ENCODE measurements at places on chromosomes 1 and 21.

- no peak for DNase-seq
These were observed 6.1 kb downstream of the TNFRSF25 start for GRCh38 chr1:6459850-6460265.

DNA sequence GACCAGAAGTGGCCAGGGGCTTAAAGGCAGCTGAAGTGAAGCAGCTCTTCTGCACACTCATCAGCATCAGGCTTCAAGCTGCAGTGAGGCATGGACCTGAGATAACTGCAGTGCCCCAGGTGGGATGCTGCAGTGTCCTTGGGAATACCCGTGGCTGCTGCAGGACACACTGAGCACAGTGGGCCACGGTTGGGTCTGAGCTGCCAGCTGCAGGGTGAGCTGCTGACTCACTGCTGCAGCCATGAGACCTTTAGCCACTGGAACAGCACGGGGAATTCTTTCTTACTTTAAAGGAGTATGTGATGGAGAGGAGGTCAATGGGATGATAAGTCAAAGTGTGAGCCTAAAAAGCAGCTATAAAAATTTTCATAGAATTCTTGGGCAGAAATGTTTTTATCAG, 102.1 kb downstream of the XCL2 start:
- no peak for DNase-seq

DNA sequence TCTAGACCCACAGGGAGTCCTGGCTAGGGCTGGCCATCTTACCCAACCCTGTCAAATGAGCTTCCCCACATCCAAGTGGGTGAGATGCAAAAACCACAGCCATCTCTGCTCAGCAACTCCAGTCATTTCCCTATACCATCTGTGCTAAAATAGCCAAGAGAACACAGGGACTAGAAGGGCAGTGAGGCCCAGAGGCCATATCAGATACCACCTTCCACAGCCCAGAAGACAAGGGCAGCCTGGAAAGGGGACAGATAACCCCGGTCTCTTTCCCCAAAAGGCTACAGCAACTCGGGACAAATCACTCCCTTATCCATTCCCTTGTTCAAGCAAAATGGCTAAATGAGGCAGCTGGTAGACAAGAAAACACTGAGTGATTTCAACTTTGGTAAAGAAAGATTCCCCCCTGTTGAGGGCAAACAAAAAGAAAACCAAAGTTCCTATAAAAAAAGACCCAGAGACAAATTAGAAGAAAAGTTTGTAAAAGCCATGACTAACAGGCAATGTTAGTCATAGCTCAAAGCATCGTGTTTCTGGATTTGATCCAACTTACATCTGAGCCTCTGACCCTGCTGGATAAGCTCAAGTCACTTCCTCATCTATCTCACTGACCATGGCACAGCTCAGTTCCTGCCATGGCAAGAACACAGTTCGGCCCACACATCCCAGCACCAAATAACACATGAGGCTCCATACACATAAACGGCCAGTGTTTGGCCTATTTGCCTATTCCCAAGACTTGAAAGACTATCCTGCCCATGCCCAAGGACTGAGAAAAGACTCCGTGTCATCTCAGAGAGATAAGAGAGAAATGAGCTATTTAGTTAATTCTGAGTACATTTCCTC, 3.1 kb downstream of the LAMB3 start:
- peak; percentile 88 for DNase-seq

DNA sequence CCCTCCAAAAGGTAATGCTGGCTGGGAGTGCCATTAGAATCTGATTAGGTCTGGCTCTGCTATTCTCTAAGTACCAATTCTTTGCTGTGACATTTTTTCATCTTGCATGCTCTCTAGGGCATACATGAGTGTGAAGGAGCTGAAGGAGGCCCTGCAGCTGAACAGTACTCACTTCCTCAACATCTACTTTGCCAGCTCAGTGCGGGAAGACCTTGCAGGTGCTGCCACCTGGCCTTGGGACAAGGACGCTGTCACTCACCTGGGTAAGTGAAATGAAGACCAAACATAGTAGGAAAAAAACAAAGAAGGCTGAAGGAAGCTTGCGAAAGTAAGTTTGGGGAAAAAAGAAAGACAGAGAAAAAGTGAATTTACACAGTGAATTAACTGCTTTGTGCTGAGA, 207.9 kb downstream of the PAPPA2 start:
- no peak for DNase-seq

GRCh38 chr1:170221031-170221430, 75.3 kb downstream of the NTMT2 start:
- no peak for DNase-seq

GRCh38 chr1:154425172-154425571, 20.0 kb downstream of the IL6R start:
- DNase-seq = no peak

- peak; percentile 55 for DNase-seq
These were observed 4.1 kb upstream of the PTPN7 start for GRCh38 chr1:202164271-202165037.

GRCh38 chr1:150168960-150169601, 19.4 kb downstream of the PLEKHO1 start:
- DNase-seq = peak; percentile 79

DNA sequence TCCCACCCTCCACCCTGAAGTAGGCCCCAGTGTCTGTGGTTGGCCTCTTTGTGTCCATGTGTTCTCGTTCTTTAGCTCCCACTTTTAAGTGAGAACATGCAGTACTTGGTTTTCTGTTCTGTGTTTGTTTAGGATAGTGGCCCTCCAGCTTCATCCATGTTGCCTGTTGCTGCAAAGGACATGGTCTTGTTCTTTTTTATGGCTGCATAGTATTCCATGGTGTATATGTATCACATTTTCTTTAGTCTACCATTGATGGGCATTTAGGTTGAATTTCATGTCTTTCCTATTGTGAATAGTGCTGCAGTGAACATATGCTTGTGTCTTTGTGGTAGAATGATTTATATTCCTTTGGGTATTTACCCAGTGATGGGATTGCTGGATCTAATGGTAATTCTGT, 6.1 kb downstream of the HIPK1 start:
- DNase-seq = no peak

Data from hematopoietic multipotent progenitor cell treated with erythropoietin and hydrocortisone succinate and interleukin-3 and kit ligand, for 6 days (in vitro differentiated cells).